ENCODE measurements at places on chromosomes 4 and X. TPM values are rescaled to one million over a fixed set of nuclear protein-coding genes. Genes with fewer than 3 reads are reported as not detected.

The RLIM gene
- 31.9 TPM for total RNA-seq

The MEPE gene
- total RNA-seq: not detected

The ERAS gene
- total RNA-seq: not detected

The NOX1 gene
- total RNA-seq: not detected

The DHX15 gene
- 95.4 TPM for total RNA-seq

The CSAG3 gene
- total RNA-seq: not detected

The AKAP14 gene
- total RNA-seq: not detected

The SETD7 gene
- total RNA-seq: 48.4 TPM

The CXXC4 gene
- total RNA-seq: 0.05 TPM

The MAGEA12 gene
- total RNA-seq: not detected

The DCLK2 gene
- 10.0 TPM for total RNA-seq

The XAGE2 gene
- not detected for total RNA-seq

The ALAS2 gene
- not detected for total RNA-seq

The ITIH6 gene
- total RNA-seq: under 0.01 TPM

The DAPP1 gene
- total RNA-seq: not detected

The ANXA10 gene
- 0.82 TPM for total RNA-seq

The NIPAL1 gene
- 3.3 TPM for total RNA-seq

The FGFBP2 gene
- not detected for total RNA-seq

The IL15 gene
- 4.2 TPM for total RNA-seq

The ENPEP gene
- total RNA-seq: 0.99 TPM

The INTU gene
- total RNA-seq: 8.1 TPM

The EFHC2 gene
- total RNA-seq: 0.10 TPM

The RFC1 gene
- total RNA-seq: 32.1 TPM

The TMEM47 gene
- total RNA-seq: 25.2 TPM

The FGA gene
- total RNA-seq: not detected

The S100G gene
- total RNA-seq: not detected

The CXorf65 gene
- not detected for total RNA-seq

The GAGE10 gene
- not detected for total RNA-seq

The GAGE12H gene
- not detected for total RNA-seq

The MAGEC1 gene
- not detected for total RNA-seq

The MAP7D2 gene
- total RNA-seq: 0.58 TPM

The TEX13D gene
- total RNA-seq: not detected

The TCEAL7 gene
- total RNA-seq: 16.2 TPM

The POLA1 gene
- 9.6 TPM for total RNA-seq

The ARHGAP36 gene
- total RNA-seq: not detected

The CT47B1 gene
- not detected for total RNA-seq

The BBS7 gene
- 11.1 TPM for total RNA-seq
